ENCODE measurements at places on chromosomes 6 and 20.

GRCh38 chr20:19375801-19376200, 163.4 kb downstream of the SLC24A3 start:
- DNase-seq = no peak

DNA sequence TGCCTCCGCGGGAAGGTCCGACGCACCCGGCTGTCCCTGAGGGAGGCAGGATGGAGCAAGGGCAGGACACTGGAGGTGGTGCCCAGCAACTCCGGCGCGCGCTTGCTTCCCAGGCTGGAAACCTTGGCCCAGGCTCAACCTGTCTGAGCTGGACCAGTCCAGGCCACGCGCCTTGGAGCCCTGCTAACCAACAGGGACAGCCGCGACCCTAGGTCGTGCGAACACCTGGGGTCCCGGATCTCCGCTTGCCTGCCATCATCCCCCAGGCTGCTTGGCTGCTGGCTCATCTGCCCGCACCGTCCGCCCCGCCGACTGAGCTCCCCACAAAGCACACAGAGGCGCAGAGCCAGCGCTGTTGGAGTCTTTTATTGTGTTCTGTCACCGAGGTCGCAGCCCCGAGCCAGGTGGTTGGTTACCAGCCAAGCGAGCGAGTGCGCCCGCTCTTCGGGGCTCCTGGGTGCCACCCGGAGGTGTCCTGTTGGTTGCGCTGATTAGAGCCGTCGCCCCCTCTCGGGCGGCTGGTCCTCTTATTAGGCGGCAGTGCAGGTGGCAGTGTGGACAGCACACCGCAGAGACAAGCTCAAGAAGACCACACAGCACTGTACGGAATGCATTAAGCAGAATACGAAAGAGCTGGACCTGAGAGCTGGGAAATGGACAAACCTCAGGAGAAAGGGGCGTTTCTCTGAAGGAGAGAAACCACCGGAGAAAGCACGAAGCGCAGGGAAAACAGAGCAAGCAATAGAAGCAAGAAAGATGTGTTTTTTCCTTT, 3.8 kb downstream of the COL12A1 start:
- DNase-seq = no peak

DNA sequence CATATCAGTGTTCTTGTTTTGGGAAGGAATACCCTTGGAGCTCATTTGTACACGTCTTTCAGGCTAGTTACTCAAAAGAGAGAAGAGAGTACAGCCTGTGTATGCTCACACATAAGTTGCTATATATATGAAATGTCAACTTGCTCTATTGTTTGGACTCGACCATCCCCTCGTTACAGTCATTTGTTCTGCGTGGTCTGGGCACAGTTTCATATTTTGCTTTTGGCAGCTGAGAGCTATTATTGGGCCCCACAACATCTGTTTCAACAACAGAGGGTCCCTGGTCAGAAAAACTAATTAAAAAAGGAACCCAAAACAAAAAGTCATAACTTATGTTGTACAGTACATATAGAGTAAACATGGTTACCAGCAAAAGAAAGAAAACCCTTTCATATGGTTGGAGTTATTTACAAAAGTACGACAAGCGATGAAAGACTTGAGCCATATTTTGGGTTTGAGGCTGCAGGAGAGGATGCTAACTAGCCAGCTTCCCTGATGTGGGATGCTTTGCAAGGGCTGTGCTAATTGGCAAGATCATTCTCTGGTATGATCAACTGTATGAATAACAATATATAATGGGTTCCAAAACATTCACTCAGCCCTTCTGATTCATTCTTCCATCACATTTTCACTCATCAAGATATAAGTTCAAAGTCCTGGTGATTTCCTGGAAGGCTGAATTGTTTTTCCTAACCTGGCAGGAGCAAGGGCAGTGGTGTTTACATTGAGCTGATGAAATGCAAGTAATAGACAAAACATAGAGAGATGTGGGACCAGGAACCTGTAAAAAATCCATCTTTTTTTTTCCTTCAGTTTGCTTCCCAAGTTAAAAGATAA, 137.9 kb downstream of the RPS12 start:
- no peak for DNase-seq

DNA sequence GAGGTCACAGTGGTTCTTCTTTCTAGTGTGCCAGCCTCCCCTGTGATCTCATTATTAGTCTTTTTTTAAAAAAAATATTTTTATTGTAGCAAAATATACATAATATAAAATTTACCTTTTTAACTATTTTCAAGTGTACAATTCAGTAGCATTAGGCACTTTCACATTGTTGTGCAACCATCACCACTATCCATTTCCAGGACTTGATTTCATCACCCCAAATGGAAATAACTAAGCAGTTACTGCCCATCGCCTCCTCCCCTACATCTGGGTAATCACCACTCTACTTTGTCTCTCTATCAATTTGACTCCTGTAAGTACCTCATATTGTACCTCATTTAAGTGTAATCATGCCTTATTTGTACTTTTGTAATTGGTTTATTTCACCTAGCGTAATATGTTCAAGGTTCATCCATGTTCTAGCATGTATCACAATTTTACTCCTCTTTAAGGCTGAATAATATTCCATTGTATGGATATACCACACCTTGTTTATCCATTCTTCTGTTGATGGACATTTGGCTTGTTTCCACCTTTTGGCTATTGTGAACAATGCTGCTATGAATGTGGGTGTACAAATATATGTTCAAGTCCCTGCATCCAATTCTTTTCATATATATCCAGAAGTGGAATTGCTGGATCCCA, 68.6 kb upstream of the FYN start:
- no peak for DNase-seq

DNA sequence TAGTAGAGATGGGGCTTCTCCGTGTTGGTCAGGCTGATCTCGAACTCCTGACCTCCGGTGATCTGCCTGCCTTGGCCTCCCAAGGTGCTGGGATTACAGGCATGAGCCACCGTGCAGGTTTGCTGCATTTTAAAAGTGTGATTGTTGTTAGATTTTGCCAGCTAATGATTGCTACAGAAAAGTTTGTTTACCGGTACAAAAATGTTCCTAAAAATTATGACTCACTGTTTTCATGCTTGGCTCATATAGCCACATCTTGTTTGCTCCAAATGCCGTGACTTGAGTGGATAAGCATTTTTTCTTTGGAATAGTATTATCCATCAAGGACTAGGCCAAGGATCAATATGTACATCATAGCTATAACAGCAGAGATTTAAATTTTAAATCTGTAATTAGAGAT, 24.3 kb downstream of the LRRN4 start:
- no peak for DNase-seq

DNA sequence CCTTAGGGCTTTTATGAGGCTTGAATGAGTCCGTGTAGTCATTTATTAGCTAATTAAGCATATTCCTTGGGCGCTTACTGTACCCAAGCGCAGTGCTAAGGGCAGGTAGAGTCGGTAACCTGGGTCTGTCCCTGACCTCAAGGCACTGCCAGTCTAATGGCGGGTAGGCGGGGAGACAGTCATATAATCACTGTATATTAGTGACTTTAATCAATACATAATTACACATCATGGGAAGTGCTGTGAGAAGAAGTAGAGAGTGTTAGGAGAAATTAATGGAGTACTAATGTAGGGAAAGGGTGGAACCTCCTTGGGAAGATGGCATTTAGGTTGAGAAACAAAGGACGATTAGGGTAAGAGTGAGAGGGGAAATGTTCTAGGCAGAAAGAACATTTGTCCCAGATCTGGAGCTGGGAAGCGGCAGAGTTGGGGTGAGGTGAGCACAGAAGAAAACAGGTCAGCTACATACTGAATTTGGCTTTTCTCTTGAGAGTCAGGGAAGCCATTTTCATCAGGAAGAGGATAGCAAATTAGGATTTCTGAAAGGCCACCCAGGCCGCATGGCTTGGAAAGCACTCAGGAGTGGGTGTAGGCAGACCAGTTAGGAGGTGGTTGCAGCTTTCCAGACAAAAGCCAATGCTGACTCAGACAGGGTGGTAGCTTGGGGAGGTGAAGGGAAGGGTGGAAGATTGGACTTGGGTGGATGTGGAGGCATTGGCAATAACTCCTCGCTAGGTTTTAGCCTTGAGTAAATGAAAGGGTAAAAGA, 954 bp upstream of the BLCAP start:
- no peak for DNase-seq

DNA sequence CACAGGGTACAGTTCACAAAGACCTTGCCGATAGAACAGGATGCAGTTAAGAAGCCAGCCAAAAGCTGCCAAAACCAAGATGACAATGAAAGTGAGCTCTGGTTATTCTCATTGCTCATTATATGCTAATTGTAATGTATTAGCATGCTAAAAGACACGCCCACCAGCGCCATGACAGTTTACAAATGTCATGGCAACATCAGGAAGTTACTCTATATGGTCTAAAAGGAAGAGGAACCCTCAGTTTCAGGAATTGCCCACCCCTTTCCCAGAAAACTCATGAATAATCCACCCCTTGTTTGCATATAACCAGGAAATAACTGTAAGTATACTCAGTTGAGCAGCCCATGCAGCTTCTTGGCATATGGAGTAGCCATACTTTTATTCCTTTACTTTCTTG, 748.7 kb downstream of the QKI start:
- DNase-seq = no peak

DNA sequence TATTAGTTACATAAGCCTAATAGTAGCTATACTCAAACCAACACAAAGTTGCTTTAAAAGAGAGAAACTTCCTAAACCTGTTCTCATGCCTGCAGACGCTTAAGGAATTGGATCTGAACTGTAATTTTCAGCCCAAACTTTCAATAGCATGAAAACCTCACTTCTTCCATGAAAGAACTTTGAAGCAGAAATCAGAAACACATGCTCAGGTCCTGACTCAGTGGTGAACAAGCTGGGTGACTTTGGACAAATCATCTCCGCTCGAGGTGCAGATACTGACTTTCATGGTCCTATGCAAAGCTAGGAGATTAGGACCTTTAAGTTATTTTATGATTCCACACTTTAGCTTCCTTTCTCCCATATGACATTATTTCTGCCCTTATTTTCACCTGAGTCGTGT, 36.5 kb downstream of the NOX3 start:
- DNase-seq = no peak

Data from stimulated activated CD4-positive, alpha-beta T cell treated with anti-CD3 and anti-CD28 coated beads, Interleukin-4, amount 100 ng/mL, for 4 hours (primary cell).